ENCODE measurements at places on chromosomes 7 and 10.

- no peak for DNase-seq
Observed at GRCh38 chr10:8238986-8239385, 184.5 kb downstream of the GATA3 start.

GRCh38 chr7:31337002-31337565 is 3.4 kb downstream of the NEUROD6 start:
- DNase-seq: no peak

GRCh38 chr7:94087664-94088352 is 83.7 kb upstream of the BET1 start:
- DNase-seq: peak; percentile 76

DNA sequence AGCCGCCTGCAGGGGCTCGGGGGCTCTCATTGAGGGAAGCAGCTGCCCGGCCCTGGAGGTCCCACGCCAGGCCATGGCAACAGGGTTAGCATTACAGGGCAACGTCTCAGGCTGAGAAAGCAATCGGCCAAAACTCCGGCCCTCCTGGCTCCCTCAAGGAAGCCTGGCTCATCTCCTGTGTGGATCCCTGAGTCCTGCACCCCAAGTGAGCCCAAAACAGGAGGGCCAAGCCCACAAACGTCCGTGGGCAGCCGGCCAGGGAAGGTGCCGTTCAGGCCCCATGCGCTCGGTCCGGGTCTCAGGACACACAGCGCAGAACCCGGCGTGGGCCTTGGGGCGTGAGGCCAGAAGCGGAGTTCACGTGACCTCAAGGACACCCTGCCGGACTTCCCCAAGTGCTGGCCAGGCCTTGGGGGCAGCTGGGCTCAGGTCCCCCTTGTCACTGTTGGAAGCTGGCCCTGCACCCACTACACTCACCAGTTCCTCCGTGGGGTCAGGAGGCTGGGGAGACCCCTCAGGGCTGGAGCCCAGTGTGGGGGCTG is 8.0 kb upstream of the PWWP2B start:
- peak; percentile 60 for DNase-seq

DNA sequence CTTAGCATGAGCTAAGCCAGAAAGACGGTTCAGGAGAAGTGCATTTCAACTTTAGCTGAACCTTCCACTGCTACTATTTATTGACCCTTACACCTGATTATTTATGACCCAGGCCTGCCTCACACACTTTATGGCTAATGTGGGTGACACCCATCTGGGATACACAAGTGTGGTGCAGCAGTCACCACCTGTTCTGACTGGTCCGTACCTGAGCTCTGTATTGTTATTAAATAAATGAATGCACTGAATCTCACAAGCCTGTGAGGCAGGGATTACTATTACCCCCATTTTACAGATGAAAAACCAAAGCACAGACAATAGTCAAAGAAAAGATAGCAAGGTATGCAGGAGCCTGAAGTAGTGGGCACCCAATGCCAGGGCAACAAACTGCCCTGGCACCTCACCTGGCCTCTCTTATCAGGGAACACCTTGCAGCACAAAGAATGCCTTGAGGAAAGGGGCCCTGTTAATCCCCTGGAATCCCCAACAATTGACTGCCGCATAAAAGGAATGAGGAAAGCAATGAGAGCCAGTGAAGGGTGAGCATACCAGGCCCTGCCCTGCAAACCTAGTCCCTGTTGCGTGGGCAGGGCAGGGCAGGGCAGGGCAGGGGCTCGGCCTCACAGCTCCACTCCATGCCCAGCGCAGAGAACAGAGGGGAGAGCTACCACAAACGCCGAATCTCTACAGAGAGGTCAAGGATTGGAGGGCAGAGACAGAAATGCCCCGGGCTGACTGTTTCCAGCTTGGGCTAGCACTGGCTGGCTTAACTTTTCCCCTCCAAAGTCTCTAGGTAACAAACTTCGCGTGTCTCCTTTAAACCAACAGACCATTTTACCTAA is 1.3 kb downstream of the ANXA11 start:
- no peak for DNase-seq

- DNase-seq: no peak
Observed at GRCh38 chr10:121566755-121567154, 31.5 kb downstream of the FGFR2 start.

GRCh38 chr10:129541748-129542487 is 74.9 kb downstream of the MGMT start:
- no peak for DNase-seq

DNA sequence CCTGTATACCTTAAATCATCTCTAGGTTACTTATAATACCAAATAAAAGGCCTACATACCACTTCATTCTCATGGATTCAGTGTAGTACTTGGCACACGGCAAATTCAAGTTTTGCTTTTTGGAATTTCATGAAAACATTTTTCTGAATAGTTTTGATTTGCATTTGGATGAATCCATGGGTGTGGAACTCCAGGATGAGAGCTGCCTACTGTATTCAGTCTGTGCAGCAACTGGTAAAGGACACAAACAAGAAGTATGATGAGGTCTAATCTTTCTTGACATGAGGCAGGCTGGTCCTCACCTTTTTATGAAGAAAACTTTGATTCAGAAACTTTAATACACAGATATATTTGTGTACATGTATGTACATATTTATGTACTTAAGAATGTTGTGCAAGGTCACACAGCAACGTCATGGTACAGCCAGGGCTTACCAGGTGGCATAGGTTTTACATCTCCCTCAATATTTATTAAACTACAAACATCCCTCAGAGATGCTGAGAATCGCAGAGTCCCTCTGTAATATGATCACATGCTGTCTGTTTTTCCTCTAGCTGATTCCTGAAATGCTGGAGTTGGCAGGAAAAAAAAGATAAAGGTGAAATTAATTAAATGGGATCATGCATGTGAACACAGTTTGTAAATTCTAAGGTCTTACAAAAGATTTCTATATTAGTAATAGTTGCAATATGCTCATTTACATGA is 239.6 kb downstream of the PRKG1 start:
- DNase-seq: no peak

Data from GM10248 (cell line).